ENCODE measurements at places on chromosomes 1 and 21.

- DNase-seq: no peak
Observed at GRCh38 chr1:98422816-98423215, 238.7 kb upstream of the SNX7 start.

GRCh38 chr1:20100632-20101355, 18.5 kb downstream of the PLA2G2D start:
- peak; percentile 32 for DNase-seq

- peak; percentile 83 for DNase-seq
Observed at GRCh38 chr1:99557546-99558202, 88.2 kb upstream of the PALMD start.

GRCh38 chr1:53370369-53370961, 42.6 kb upstream of the LRP8 start:
- no peak for DNase-seq

- DNase-seq: no peak
Observed at GRCh38 chr21:36156815-36157670, at the start of gene DOP1B. Gene DOP1B (plus strand): TSS chr21:36156824. CDS start chr21:36164734, 7,910 bp downstream.
